COR-L47 (cell line): ENCODE measurements at places on chromosomes 4 and X.

DNA sequence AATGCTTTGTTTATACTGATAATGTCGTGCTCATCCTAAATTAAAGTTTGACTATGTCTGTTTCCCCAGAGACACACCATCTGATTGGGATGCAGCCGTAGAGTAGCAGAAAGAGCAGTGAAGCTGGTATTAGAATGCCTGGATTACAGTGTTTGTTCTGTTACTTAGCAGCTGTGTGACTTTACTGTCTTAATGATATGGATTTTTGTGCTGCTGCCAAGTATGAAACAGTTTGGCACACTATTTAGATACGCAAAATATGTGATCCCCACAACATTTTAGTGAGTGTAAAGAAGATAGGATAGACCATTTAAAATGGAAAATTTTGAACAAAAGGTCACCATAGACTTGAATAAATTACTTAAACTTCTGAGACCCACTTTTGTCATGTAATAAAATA, 1.2 kb upstream of the CHIC1 start:
- no peak for DNase-seq

DNA sequence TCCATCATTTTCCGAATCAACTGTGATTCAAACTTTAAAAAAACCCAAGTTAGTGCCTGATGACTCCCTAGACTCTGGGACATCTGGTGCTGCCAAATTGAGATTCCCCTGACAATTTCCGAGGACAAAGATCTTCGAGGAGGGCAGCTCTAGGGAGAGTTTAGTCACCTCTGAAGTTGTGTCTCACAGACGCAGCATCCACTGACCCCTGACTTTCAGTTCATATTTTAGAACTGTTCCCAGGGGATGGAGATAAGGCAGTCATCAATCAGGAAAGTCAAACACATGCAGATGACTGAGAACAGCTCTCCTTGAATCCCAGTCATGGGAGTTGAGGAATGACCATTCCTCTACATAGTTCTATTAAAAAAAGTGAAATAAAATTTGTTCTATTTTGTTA, 643.9 kb downstream of the TRIML1 start:
- DNase-seq, result no peak

DNA sequence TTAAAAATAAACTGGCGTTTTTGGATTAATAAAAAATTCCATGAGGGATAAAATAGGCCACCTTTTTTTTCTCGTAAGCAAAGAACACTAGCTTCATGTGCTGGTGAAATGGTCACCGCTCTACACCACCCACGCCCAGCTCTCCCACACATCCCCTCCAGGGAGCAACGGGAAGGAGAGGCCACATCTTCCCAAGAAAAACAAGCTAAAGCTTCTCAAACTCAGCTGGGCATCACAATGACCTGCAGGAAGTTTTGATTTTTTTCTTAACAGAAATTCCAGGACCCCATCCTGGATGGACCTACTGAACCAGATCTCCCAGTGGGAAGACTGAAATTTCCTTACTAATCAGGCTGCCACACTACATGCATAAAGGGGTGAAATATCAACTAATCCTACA, 9.8 kb downstream of the TSPAN5 start:
- DNase-seq, result no peak

DNA sequence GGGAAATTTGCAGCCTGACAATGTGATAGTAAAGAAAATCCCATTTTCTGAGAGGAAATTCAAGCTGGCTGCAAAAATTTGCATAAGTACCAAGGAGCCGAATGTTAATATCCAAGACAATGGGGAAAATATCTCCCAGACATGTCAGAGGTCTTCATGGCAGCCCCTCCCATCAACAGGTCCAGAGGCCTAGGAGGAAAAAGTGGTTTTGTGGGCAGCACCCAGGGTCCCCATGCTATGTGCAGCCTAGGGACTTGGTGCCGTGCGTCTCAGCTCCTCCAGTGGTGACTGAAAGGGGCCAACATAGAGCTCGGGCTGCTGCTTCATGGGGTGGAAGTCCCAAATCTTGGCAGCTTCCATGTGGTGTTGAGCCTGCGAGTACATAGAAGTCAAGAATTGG, 6.3 kb upstream of the UGDH start:
- no peak for DNase-seq

- DNase-seq, result no peak
Observed at GRCh38 chr4:103923551-103923950, 203.8 kb upstream of the TACR3 start.

GRCh38 chrX:49189606-49190005, 3.4 kb upstream of the PRICKLE3 start:
- no peak for DNase-seq

GRCh38 chr4:168337550-168337940, 19.0 kb upstream of the DDX60 start:
- no peak for DNase-seq
